ENCODE measurements at places on chromosomes 1 and 21.

DNA sequence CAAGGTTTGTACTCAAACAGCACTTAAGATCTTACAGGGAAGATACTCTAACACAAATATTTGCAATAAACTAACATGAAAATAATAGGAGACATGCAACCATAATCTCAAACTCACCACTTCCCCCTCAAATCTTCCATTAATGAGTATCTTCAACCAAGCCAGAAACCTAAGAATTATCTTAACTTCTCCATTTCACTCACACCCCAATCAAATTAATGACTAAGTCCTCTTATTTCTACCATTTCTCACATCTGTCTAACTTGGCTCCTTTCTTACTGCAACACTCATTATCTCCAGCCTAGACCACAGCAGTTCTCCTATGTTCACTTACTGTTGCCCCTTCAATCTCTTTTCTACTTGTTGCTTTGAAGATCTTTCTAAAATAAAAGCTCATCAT, 10.4 kb downstream of the RBBP5 start:
- DNase-seq = no peak

DNA sequence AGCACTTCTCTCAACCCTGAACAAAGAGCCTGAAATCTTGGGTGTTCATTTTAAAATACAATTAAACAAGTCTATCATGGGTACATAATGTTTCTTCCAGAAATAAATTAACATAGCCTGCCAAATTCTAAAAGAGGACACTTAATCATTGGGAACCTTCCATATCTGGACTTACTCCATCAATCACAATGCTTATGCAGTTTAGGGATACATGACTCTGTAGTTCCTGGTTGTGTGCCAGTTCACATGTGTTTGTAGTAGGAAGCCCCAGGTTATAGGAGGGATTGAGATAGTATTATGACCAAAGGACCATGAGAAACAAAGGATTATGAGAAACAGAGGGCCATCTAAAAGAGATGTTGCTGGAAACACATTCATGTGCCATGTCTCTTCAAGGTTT, 19.1 kb upstream of the DAB1 start:
- DNase-seq = no peak

DNA sequence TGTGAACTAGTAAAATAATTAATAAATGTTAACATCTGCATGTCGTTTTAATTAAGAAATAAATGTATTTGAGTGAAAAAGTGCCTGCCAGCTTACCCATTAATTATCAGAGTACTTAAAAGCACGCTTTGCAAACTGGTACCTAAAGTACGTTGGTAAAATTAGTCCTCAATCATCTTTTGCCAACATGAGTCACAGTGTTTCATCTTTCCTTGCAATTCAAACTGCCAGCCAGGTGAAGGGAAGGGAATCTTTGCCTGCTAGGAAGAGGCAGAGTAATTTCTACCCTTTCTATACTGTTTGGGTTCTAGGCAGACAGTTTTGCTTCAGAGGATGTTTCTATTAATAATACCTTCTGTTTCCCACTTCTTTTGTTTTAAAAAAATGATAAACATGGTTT, 57.2 kb upstream of the CNIH3 start:
- DNase-seq = no peak

- DNase-seq = no peak
These were observed 200.3 kb upstream of the SGIP1 start for GRCh38 chr1:66333466-66334199.

DNA sequence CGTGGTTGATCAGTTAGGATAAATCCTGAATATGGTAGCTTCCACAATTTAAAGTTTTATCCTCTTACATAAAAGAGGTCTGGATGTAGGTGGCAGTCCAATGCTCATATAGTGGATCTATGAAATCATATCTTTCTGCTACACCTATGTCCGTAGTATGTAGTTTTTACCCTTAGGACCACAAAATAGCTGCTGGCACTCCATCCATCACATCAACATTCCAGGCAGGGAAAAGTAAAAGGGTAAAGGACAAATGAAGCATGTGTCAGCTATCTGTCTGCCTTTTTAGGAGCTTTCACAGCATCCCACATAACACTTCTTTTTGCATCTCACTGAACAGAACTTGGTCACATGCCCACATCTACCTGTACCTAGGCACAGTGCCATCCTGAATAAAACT, 184.7 kb downstream of the ROR1 start:
- no peak for DNase-seq
